ENCODE measurements at places on chromosomes 12 and 14. TPM values are rescaled to one million over a fixed set of nuclear protein-coding genes. Genes with fewer than 3 reads are reported as not detected.

Gene TDG
- 31.5 TPM for total RNA-seq

DNA sequence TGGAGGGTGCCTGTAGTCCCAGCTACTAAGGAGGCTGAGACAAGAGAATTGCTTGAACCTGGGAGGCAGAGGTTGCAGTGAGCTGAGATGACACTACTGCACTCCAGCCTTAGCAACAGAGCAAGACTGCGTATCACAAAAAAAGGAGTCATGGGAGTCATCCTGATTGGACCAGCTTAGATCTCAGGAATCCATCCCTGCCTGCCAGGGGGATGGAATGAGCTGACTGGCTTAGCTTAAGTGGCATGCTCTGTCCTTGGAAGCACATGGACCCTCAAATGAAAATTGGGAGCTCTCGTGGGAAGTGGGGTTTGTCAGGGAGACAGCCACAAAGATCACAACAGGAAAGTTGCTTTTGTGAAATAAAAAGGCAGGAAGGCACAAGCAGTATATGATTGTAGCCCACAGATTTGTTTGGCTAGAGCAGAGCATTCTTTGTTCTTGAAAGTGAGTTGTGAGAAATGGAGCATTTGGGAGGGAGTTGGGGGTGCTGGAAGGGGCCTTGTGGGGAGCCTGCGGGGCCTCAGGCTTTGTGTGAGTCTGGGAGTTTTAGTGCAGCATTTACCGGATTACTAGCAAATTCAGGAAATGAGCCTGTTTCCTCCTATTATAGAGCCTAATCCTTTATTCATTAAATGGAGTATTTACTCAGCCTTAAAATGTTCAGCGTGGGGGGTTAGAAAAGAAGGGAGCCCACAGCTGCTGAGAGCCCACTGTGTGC is 30.7 kb downstream of the DGLUCY start:
- DNase-seq: no peak

DNA sequence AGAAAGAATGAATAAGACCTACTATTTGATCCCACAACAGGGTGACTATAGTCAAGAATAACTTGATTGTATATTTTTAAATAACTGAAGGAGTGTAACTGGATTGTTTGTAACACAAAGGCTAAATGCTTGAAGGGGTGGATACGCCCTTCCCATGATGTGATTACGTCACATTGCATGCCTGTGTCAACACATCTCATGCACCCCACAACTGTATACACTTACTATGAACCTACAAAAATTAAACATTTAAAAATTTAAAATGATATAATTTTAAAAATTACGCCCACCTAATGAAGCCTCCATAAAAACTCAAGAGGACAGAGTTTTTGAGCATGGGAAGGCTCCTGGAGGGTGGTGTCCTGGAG is 94.5 kb downstream of the SCARB1 start:
- DNase-seq: no peak

DNA sequence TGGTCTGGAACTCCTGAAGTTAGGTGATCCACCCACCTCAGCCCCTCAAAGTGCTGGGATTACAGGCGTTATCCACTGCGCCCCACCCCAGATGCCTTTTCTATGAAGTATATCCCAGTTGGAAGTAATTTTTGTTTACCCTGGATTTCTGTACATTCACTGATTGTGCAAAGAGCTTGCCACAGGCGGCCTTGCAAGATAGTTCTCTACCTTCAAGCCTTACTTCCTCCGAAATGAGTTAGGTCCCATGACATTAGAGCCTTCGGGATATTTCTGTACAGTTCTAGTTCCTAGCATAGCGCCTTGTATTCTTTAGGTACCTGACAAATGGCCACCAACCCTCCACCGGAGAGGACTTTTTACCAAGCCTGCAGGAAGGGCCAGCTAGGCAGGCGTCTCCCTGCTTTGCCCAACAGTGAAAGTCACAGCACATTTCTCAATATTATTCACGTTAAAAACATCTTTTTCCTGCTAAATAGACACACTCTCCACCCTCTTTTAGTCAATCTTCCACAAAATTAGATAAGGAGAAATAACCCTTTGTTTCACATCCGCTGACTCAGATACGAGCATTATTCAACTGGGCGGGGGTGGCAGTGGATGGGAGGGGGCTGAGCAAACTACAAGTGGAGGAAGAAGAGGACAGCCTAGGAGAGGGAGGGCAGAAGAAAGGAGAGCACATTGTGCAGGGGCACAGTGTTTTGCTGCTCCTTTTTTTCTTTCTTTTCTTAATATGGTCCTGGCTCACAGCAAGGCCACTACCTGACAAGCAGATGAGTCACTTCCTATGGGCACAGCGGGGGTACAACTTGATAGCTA is 40.0 kb upstream of the CAPRIN2 start:
- no peak for DNase-seq

DNA sequence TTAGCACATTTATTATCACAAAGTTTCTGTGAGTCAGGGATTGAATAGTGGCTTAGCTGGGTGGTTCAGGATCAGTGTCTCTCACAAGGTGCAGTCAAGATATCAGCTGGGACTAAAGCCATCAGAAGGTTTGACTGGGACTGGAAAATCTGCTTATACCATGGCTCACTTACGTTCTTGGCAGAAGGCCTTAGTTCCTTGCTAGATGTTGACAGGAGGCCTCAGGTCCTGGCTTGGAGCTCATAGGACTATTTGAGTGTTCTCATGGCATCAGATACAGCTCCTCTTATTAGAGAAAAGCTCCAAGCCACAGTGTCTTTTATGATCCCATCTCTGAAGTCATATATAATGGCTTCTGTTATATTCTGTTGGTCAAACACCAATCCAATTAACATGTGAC is 127.3 kb downstream of the SLC6A15 start:
- no peak for DNase-seq

DNA sequence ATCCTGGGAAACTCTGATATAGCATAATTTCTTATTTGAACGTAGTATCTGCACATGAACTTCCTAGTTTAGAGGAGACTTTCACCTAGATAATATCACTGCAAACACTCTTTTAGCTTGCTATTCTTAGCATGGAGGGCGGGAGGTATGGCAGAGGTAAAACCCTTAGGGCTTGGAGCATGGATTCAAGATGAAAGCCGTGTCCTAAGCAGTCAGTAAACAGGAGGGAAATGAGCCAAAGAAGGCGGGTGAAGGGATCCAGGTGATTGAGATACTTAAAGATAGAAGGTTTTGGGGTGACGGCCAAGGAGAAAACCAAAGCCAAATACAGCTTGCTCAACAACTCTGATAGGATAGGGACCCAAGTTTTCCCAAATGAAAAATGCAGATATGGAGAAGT is 107.1 kb upstream of the BCAT1 start:
- DNase-seq: no peak

DNA sequence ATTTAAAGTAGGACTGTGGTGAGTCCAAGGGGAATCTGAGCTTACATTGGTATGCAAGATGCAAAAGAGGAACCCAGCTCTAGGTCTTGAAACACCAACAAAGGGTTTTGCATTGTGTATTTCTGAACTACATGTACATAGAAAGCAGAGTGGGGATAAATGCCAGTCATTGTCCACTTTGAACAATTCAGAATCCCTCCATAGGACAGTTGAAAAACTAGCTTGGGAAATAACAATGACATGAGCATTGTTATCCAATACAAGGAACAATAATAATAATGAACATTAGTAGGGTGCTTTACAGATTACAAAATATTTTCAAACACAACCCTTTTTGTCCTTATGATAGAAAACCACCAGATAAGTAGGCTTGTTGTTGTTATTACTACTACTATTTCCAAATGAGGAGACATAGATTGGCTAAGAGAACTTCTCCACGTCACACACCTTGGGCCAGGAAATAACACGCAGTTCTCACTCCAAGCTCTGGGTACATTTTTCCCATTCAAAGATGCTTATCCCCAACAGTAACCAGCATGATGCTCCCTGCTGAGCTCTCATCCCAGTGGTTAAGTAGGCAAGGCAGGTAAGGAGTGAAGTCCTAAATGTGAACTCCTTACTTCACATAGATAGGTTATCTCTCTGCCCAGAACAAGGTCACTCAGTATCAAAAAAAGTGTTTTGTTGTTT is 51.7 kb upstream of the RASSF8 start:
- no peak for DNase-seq

DNA sequence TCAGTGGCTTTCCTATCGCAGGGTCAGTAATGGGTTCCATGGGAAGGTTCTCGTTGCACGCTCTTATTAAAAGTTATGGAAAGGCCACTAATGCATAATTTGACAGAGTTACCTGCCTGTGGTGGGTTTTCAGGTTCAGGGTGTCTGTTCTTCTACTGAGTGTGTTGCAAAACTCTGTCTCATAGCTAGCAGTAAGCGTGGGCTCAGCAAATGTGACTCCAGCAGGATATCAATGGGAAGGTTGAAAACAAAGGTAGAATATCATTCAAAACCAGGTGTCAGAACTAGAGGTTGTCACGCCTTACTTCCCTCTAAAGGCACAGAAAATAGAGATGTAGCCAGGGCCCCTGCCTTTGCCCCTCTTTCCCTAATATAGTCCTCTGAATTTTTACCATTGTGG is 24.9 kb downstream of the UBE3B start:
- DNase-seq: no peak

DNA sequence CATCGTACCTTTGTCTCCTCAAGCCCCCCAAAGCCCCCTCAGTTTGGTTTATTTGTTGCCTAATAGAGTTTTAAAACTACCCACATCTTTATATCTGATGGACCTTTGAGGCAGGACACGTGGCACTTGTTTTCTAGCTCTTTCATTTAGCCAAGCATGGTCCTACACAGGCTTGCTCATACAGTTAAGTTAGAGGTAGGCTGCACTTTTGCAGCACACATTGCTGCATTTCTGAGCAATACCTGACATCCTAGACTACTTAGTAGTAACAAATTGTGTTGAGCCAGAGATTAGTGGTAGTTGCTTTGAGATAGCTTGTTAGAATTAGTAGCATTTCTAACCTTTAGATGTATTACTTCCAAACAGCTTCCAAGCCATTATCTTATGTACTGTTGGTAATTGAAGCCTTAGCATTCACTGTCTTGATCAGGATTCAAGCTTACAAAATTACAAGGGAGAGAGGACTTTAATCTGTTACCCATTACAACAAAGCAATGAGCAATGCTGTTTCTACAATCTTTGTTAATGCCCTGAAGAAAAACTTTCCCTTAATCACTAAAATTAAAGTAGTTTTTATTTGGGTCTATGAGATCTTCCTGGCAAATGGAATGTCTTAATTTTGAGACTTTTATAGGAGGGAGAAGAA is 96.6 kb downstream of the WNK1 start:
- DNase-seq: no peak

Measured in activated B cell treated with CpG ODN at 0.5 μM for 24 hours (primary cell).